Activated T-helper 1 cell treated with anti-CD3 and anti-CD28 coated beads, Interleukin-12 subunit alpha, Interleukin-12 subunit beta, Interleukin-2, Interleukin-4 antibody, amounts not matched to agents 30 ng/mL and 10 ng/mL and 1 ng/mL, durations not matched to agents 14 hours and 24 hours and 36 hours (primary cell): ENCODE measurements at places on chromosomes 2 and 18.

GRCh38 chr2:192265751-192266150, 71.0 kb upstream of the TMEFF2 start:
- DNase-seq, result no peak

GRCh38 chr2:68921646-68922045, 31.0 kb downstream of the GKN2 start:
- DNase-seq, result no peak

GRCh38 chr2:22329211-22330154, 1055.5 kb upstream of the KLHL29 start:
- no peak for DNase-seq

DNA sequence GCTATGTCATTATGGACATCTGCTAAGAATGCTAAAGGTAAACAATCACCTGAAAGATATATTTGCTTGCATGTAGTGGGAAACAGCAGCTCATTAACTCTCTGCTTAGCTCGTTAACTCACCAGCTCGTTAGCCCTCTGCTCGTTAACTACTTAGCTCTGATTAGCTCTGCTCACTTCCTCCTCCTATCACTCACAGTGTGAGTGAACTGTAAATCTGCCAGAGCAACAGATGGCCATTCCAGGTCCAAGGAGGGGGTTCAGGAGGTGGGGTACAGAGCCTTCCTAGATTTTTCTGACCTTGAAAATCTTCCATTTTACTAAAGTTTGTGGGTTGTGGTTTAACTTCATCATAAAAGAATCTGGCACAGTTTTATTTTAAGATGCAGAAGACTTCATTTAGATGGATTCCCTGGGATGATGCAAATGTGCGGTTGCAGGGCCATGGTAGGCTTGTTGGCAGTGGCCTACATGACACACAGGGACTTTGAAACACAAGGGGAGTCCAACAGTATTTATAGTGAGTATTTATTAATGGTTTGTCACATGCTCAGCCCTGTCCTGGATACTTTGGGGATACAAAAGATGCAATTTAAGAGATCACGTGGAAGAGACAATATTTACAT, 1633.7 kb upstream of the CELF4 start:
- DNase-seq, result no peak

- peak; percentile 29 for DNase-seq
These were observed at the start of gene INPP1 for GRCh38 chr2:190343536-190344275. Gene INPP1, plus strand, starts transcription at chr2:190343589. Its CDS starts 16,514 bp downstream, at chr2:190360103.

DNA sequence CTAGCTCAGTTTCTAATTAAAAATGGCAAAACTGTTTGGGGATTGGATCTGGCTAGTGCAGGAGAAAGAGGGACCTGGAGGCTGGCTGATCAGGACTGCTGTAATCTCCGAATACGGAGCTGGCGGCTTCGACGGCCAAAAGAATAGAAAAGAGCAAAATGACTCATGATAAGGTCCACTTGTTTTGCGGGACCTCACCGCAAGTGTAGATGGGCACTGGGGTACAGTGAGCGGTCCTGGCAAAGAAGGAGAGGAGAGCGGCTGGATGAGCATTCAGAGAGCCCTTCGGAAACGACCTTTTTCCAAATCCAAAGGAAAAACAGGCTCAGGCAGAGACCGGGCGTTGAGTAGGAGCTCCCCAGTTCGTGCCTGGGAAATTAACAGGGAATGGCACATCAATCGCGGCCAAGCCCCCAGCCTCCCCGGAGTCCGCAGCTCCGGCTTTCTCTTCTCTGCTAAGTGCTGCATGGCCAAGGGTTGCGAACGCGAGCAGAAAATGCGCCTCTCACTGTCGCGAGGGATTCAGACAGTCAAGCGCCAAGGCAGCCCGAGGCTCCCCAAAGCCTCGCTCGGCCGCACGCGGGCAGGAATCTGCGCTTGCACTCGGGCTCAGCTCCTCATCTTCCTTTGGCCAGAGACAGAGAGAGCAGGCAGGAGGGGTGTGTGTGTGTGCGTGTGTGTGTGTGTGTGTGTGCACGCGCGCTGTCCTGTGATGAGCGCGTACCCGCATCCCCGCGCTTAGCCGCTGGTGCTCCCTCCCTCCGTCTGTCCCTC, 1.8 kb downstream of the DCC start:
- DNase-seq, result no peak

DNA sequence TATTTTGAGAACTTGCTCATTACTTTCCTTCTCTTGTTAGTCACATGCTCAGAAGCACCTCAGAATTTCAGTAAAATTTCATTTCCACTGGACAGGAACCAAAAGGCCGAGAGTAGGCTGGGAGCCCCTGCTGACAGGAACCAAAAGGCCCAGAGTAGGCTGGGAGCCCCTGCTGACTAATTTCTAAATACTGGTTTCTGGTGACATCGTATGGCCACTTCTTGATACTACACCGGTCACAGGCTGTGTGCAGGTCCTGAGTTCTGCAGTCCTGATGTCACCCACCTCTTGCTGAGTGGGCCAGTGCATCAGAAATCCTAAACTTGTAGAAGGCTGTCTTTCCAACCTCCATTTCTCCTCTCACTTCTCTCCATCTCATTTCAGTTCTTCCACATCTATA, 17.7 kb upstream of the EN1 start:
- DNase-seq, result no peak
